ENCODE measurements at places on chromosomes 5 and 9.

- DNase-seq: no peak
Measured at GRCh38 chr5:147554261-147554817, 44.5 kb upstream of the DPYSL3 start.

DNA sequence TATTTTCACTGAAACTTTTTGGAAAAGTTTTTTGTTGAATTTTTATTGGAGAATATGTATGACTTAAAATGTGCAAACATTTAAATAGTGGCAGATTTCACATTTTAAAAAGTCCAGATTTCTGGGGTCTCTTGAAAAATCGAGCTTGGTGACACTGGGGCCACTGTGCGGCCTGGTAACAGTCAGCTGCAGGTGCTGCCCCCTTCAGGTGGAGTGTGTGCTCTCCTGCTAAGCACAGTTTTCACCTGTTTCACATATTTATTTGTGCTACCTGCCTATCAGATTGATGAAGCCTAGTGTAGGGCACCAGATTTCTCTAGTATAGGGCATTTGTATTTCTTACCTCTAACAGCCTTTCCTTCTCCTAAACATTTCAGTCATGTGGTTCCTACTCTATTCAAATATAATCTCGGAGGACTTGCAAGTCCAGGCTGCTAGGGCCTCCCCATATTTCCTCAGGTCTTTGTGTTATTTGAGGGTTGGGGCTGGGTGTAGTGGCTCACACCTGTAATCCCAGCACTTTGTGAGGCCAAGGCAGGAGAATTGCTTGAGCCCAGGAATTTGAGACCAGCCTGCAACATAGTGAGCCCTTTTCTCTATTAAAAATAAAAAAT, 95.8 kb upstream of the KLF9 start:
- DNase-seq: peak; percentile 39

- DNase-seq: no peak
Measured at GRCh38 chr9:113522419-113522818, 58.9 kb downstream of the RGS3 start.

DNA sequence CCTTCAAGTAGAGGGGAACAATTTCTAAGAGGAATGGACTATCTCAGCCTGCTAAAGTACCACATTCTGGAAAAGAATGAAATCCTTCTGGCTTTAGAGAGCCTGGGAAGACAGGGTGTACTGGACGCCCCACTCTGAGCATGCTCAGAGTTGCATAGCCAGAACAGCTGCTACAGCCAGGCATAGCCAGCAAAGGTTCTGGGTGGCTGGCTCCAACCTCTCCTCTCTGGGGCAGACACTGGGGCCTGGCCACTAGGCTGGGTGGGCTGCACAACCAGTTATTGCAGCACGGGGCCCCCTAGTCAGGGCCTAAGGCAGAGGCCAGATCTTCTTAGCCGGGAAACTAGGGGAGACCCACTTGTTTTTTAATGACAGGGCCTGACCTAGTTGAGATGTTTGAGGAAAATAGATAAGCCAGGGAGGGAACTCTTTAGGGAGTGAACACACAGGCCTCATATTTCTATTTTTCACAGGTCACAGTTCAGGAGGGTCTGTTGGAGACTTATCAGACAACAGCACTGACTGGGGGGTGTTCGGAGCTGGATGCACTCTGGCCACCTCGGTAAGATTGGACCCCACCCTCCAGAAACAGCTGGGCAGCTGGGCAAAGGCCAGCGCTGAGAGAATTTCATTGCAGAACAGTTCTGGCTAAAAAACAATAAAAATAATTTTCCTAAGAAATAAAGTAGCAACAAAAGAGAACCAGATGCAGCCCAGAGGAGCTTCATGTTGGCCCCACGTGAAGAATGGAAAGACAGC, 142.9 kb downstream of the LPAR1 start:
- no peak for DNase-seq

DNA sequence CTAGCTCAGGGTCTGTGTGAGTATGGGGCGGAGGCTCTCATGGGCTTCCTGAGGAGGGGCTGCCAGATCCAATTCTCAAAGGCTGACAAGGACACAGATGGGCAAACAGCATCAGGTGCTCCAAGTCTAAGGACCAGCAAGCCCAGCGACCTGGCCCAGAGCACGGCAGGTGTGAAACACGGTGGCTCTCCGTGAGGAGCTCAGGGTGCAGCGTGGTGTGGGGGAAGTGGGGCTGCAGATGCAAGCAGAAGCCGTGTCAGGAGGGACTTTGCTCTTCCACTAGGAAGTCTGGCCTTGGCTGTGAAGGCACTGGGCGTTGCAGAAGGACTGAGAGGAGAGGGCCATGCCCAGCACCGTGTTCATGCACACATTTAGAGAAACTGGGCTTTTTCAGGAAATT, 420.0 kb downstream of the GADD45G start:
- no peak for DNase-seq

DNA sequence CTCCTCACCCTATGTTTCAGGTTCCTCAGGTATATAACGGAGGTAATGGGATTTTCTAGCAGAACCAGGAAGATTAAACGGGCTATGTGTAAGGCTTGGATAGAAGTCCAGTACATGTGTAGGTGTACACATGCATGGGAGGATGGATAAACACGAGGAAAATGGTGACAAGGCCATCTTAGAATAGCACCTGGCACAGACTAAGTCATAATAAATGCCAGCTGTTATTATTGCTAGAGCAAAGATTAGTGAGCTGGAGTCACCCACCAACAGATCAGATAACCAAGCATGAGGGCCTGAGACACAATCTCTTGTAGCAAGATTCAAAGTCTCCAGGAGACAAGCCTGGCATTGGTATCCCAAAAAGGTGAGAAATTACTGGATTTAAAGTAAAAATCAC, 21.1 kb downstream of the SPOCK1 start:
- DNase-seq: no peak

DNA sequence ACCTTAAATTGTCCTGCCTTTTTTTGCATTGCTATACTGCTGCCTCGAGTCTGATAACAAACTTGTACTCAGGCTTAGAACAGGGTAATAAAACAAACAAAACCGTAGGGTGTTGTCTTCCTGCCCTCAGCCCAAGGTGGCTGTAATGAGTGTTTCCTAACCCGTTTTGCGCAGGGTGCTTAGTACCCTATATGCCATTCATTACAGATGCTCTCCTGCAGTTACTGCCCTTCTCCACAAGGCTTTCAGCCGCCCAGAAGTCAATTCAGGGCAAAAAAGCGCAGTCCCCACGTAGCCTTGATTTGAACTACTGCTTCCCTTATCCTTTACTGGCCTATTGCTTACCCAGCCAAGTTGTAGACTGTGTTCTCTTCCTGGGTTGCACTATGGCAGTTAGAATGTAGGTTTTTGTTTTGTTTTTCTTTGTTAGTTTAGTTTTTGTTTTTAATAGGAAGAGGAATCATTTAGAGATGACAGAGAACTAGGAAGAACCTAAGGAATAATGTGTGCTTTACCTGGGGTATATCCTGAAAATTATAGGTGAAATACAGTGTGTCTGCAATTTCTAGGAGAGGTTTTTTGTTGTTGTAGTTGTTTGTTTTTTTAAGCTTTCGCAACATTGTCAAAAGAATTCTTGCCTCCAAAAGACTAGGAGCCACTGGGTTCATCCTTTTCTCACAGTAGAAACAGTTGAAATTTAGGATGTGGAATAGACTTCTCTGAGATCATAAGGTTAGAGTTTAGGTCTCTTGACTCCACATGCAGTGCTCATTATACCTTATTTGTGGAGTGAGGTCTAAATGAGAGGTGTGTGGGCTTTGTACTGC, 1.3 kb downstream of the HMGXB3 start:
- no peak for DNase-seq

- no peak for DNase-seq
Measured at GRCh38 chr9:15155826-15156225, 151.2 kb downstream of the TTC39B start.

- DNase-seq: peak; percentile 56
Measured at GRCh38 chr9:123225374-123225813, 43.0 kb downstream of the STRBP start.

DNA sequence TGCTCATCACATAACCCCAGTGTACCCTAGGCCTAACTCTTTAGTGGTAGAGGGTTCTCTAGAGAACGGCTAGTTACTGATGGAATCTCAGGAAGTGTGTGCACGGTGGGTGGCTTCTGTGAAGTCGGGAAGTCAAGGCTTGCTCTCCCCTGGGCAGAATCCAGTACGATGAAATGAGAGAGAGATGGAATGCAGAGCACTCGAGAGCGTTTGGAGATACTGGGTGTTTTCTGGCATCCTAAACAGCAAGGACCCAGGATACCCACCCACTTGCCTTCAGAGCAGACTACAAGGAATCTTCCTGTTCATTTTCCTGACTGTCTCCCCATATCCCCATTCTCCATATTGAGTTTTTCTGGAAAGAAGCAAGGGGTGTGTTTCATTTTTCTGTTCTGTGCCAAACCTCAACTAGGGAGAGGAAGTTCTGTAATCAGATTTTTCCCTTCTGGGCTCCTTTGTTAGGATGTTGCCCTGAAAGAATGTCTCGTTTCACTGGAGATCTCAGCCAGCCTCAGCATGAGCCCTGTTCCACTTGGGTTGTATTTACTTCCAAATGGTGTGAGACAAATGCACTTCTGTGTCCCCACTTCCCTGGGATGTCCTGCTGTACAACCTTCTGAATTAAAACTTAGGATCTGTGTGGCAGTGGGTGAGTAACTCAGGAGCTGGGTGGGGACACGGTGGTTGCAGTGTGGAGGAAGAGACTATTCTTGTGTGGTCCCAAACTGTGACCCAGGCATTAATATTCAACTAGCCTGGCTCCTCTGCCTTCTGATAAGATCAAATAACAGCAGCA, 108.9 kb upstream of the SPRY4 start:
- no peak for DNase-seq

DNA sequence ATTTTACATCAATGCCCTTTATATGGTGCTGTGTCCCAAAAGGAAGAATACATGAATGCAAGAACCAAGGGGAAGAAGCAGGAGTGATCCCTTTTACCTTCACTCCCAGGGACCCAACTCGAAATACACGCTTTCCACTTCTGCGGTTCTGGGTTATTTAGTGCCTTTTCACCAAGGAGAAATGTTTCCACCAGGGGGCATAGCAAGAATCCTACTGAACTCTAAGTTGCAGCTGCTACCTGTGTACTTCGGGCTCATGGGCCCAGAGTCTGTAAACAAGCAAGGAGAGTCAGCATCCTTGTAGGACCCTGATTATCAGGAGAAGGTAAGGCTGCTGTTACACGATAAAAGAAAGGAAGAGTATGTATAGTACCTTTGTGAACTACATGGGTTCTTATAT, 45.7 kb downstream of the DPYSL3 start:
- no peak for DNase-seq

DNA sequence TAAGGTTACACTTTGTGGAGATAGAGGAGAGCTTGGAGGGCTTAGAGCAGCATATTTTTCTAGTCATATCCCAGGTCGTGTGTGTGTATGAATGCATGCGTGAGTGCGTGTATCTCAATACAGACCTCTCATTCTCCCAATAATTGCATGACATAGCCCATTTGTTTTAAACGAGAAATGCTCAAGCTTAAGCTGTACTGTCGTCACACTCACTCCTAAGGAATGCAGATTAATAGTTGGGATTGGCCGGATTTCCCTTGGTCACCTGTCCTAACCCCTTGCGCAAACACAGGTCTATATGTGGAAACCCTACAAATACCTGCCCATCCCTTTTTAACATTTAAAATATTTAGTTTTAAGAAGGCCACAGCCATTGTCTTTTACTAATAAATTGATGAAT, 165.8 kb downstream of the SEMA5A start:
- no peak for DNase-seq

DNA sequence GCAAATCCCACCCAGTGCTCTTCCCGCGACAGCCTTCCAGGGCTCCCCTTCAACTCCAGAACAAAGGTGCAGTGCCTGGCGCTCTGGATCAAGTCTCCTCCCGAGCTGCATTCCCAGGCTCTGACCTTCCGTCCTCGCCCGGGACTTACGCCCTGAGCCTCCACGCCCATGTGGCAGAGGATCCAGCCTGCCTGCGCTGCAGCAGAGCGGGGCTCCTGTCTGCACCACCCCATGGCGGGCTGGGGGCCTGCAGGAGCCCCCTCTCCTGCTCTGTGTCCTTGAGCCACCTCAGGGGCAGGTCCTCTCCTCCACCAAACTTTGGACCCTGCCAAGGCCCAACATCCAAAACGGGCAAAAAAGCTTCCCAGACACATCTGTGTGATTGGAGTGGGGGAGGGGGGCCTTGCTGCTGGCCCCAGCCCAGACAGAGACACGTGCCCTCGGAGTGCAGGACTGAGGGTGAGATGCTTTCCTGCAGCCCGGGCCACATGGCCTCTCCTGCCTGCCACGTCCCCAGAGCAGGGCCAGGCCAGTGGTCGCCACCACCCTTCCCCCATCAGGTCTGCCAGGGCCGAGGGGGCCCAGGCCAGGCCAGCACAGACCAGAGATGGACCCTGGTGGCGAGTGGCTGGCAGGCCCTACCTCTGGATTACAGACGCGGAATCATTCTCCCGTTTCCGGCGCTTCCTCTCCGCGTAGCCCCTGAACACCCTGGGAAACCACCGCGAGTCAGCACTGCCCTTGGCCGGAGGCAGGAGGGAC, 4.4 kb downstream of the NSMF start:
- no peak for DNase-seq

- no peak for DNase-seq
Measured at GRCh38 chr9:74172874-74173273, 324.3 kb upstream of the RORB start.

DNA sequence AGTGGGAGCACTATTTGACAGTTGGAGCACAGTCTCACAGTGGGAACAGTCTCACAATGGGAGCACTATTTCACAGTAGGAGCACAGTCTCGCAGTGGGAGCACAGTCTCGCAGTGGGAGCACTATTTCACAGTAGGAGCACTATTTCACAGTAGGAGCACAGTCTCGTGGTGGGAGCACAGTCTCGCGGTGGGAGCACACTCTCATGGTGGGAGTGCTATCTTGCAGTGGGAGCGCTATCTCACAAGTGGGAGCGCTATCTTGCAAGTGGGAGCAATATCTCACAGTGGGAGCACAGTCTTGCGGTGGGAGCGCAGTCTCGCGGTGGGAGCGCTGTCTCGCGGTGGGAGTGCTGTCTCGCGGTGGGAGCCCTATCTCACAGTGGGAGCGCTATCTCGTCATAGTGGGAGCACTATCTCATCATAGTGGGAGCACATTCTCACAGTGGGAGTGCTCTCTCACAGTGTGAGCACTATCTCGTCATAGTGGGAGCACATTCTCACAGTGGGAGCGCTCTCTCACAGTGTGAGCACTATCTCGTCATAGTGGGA, 56.1 kb downstream of the MED10 start:
- DNase-seq: no peak

GRCh38 chr9:4506490-4506889, 16.2 kb downstream of the SLC1A1 start:
- DNase-seq: no peak

DNA sequence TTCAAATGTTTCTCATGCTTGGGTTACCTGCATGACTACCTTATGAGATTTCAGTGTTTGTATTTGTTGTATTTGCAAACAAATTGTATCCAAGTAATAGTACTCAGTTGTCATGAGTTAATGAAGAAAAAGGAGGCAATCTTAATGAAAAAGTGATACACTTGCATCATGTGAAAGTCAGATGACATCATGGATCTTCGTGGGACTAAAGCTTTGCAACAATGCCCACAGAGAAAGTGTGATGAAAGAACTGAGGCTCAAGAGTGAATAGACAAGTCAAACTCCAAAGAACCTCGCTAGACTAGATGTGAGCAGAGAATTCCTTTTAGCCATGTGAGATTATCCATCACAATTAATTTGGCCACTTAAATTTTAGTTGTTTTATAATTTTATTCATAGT, 75.4 kb upstream of the ADRB2 start:
- no peak for DNase-seq

GRCh38 chr5:152309926-152310450, 95.1 kb downstream of the NMUR2 start:
- no peak for DNase-seq

GRCh38 chr5:123907349-123907748, 395.4 kb downstream of the CSNK1G3 start:
- DNase-seq: no peak

- no peak for DNase-seq
Measured at GRCh38 chr5:54848581-54848980, 136.8 kb downstream of the ESM1 start.

Data from NT2/D1 (cell line).